ENCODE measurements at places on chromosomes 4 and X.

GRCh38 chrX:2500091-2500802 is 529 bp downstream of the DHRSX start:
- peak; percentile 79 for DNase-seq

- no peak for DNase-seq
These were observed 4.0 kb downstream of the AFP start for GRCh38 chr4:73439991-73440390.

DNA sequence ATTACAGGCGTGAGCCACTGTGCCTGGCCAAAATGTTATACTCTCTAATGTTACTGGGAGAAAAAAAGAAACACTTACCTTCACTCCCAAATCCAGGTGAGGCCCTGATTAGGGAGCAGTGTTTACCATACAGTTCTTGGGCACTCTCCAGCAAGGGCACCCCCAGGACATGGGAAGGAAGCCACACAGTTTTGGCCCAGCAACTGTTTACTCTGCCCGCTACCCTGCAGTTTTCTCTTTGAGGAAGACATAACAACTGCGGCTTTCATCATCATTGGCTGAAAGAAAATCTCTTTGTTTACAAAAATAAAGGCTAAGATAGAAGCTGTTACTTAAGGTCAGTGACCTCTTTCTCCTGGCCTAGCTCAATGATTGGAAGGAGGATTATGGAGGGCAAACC is 145.5 kb upstream of the DUSP21 start:
- DNase-seq, result no peak

DNA sequence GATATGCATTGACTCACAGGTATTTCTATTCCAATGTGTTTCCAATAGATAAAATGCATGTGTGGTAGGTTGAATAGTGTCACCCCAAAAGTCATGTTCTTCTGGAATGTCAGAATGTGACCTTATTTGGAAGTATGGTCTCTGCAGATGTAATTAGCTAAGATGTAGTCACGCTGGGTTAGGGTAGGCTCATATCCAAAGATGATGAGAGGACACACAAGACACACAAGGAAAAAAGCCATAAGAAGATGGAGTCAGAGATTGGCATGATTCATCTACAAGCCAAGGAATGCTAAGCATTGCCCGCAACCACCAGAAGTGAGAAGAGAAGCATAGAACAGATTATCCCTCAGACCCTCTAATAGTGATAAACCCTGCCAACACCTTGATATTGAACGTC is 17.5 kb downstream of the ZNF330 start:
- DNase-seq, result no peak

DNA sequence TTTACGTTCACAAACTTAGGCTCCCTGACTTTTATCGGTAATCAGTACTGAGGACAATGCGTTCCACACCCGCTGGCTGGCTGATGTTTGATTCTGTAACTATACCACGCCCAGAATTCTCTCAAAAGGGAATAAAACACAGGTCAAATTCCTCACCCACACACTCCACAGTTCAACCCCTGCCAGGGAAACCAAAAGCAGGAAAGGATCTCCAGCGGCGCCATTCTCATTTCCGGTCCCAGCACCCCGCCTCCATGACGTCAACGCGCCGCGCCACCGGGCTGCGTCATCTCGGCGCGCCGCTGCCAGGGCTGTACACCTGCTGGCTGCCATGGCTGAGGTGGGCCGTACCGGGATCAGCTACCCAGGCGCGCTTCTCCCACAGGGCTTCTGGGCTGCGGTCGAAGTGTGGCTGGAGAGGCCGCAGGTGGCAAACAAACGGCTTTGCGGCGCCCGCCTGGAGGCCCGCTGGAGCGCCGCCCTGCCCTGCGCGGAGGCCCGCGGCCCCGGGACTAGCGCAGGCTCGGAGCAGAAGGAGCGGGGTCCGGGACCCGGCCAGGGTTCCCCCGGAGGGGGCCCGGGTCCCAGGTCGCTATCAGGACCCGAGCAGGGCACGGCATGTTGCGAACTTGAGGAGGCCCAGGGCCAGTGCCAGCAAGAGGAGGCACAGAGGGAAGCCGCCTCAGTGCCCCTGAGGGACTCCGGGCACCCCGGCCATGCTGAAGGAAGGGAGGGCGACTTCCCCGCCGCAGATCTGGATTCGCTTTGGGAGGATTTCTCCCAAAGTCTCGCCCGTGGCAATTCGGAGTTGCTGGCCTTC is at the start of the genes ACOX3 and TRMT44:
TSS of gene ACOX3 (minus strand) at position 232 of the 820 bp plus-strand sequence. CDS start 24,202 bp downstream, outside the sequence.
TSS of gene TRMT44 (plus strand) at position 286 of the 820 bp plus-strand sequence. CDS start at position 332, 46 bp downstream.
- peak; percentile 95 for DNase-seq

DNA sequence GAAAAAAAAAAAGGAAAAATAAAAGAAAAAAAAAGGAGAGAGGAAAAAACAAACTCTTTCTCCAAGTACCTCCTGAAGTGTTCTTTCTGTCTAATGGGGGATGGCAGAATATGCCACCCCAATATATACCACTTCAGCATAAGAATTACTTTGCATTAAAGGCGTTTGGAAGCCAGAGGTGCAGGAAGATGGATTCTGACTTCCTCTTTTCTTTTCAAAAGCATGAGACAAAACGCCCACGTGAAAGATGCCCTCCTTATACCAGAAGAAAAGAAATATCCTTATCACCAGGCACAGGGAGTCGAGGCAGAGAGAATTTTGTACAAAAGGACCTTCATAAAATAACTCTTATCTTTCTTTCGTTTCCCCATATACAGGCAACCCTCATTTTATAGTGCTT is 40.9 kb downstream of the COX18 start:
- no peak for DNase-seq

DNA sequence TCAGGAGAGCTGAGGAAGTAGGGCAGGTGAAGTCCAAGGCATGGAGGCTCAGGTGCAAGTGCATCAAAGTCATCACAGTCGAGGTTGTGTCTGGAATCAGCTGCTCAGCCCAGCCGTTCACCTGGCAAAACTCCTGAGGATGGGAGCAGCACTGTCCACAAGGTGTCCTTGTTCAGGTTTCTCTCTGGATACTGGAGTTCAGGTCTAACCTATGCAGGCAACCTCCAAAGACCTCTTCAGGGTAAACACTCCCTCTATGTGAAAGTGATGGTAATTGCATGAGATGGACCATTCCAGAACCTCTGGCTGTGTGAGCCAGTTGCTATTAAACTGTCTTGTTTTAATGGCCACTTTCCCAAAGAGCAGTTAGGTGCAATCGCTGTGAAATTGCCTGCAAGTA is 120.2 kb upstream of the PSAPL1 start:
- DNase-seq, result no peak

- no peak for DNase-seq
These were observed 50.5 kb upstream of the FAM9C start for GRCh38 chrX:13094828-13095341.

DNA sequence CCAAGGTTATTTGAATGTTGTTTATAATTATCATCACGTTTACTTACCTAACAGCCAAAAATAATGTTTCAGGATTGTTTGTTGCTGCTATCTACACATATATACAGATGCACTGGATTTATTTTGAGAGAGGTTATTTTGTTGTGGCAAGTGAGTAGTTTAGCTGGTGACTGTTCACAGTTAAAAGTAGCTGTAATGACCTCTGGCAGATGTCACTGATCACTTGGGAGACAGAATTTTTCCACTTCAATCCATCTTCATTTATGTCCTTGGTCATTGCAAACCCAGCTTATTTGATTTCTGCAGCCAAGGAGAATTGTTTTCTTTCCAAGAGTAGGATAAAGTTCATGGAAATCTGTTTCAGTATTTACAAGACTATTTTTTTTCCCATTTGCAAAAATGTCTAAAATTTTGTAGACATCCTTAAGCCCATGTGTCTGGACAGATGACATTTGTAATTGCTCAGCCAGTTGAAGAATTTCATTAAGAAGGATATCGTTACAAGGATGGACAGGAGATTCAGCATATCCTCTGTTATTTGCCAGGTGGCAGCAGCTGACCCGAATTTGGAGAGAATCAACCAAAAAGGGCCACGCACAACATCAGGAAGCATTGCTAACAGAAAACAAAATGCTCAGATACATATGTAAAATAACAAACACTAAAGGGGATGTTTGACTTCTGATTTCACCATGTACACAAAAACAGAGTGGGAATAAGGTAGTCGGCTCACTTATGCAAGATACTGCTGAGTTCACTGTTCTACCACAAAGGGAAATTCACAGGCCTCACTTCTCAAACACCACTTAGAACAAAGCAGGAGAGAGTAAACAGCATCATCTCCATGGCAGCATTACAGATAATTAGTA is 64.5 kb downstream of the GPRIN3 start:
- DNase-seq, result peak; percentile 5

DNA sequence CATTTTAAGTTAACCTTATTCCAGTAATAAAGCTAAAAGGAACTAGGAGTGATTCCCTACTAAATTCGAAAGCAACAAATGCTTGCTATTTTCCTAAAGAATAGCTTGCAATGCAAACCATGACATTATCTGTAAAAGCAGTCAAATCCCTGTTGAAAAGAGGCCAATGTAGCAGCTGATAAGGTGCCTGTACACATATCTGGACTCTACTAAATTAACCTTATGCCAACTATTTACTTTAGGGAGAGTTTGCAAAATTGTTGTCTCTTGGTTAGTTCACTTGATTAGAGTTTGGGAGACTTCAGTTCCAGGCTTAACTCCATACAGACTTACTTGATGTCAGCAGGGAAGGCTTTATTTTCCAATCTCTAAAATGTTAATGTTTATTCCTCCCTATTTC is 6.0 kb downstream of the IL13RA2 start:
- DNase-seq, result no peak

GRCh38 chr4:69054578-69055200 is 41.6 kb upstream of the UGT2B7 start:
- DNase-seq, result peak; percentile 89

- DNase-seq, result no peak
These were observed 255.5 kb upstream of the GATB start for GRCh38 chr4:152016303-152016620.

GRCh38 chr4:156344397-156344796 is 390.7 kb upstream of the CTSO start:
- DNase-seq, result no peak

- DNase-seq, result peak; percentile 53
These were observed 622 bp downstream of the TAFAZZIN start for GRCh38 chrX:154411981-154412340.

DNA sequence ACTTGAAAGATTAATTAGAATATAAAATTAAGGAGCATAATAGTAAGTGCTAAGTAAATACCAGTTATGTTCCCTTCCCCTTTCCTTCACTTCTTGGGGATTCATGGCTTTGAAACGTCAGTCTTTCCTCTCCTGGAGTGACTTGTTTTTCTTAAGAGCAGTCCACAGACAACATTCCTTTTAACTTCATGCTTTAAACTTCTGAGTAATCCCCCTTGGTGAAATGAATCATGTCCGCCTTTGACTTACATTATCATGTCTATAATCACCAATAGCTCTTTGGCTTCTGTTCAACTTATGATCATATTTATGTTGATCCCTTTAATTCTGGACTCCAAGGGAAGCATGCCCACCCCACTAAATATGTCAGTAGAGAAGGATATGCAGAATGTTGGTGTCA is 1012.1 kb upstream of the SLIT2 start:
- DNase-seq, result no peak

DNA sequence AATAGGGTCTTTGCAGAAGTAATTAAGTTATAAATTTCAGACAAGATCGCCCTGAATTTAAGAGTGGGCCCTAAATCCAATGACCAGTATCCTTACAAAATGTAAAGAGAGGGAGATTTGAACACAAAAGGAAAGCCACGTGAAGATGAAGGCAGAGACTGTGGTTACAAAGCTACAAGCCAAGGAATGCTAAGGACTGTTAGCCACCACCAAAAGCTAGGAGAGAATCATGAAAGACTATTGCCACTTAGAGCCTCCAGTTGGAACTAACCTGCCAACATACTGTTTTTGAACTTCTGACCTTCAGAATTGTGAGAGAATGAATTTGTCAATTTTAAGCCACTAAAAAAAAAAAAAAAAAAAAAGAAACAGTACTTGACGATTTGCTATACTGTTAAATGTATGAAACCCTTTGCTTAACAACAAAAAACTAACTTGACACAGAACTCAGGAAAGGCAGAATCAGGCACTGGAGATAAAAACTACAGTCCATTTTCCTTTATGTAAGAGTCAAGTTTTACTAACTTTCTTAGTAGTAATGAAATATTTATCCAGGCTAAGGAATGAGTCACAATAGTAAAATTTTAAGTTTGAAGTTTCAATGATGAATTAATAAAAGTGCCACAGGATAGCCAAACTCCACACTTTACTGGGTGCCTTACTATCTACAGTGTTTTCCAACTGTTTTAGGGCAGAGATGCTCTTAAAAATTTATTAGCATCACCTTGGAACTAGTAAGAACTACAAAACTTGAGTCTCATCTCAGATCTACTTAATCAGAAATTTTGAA is 25.1 kb downstream of the DHX15 start:
- DNase-seq, result no peak

GRCh38 chrX:20427173-20427770 is 160.6 kb upstream of the RPS6KA3 start:
- no peak for DNase-seq

DNA sequence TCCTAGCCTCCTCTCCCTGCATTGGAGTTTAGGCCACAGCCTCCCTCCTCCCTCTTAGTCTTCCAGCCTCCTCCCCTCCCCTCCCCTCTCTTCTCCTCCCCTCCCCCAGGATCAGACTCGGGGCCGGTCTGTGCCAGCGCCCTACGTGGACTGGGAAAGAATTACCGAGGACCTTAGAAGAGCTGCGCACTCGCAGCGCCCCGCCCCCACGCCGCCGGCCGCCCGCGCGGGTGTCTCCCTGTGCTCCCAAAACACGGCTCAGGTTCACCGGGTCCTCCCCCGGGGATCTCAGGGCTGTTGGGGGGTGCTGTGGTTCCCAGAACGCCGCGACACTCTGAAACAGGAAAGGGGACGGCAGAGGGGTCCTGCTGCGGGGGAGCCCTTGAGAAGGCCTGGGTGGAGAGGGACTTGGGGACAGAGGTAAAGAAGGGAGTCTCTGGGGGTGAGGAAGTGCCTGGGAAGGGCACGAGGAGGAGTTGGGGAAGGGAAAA is 122.3 kb upstream of the TBL1X start:
- peak; percentile 89 for DNase-seq

DNA sequence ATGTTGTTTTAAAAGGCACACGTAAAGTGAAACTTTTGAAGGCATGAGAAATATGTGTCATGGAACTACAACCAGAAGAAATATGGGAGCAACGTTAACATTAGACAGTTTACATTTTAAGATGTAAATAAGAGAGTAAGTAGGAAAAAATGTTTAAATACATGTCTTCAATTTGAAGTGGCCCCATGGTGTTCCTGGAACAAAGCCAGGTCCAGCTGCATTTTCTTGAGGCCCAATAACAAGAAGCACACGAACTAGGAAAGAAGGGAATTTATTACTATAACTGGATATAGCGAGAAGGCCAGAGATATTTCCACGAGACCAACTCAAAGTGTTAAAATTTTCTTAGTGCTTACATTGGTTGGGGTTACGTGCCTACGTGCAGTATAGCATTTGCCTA is 458.1 kb downstream of the KCTD8 start:
- no peak for DNase-seq

DNA sequence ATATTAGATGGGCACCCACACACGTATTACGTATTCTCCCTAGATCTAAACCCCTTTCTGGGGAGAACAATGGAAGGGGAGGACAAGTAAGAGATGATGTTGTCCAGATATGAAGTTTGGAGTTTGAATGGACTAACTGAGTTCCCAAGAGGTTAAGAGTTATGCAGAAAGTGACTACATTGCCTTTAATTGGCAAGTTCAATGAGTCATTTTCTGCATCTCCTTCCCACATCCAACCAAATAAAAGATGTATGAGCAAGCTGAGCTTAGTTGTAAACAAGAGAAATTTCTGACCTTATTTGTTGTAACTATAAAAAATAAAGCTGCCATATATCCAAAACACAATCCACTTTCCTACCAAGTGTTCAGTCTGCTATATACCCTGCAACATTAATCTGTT is 50.5 kb downstream of the TIGD2 start:
- peak; percentile 36 for DNase-seq
